ENCODE measurements at places on chromosomes 7 and 10.

GRCh38 chr10:101818872-101819633 lies 809 bp upstream of the OGA start:
- no peak for DNase-seq

GRCh38 chr7:26202019-26202990 lies 760 bp downstream of the CBX3 start:
- no peak for DNase-seq

DNA sequence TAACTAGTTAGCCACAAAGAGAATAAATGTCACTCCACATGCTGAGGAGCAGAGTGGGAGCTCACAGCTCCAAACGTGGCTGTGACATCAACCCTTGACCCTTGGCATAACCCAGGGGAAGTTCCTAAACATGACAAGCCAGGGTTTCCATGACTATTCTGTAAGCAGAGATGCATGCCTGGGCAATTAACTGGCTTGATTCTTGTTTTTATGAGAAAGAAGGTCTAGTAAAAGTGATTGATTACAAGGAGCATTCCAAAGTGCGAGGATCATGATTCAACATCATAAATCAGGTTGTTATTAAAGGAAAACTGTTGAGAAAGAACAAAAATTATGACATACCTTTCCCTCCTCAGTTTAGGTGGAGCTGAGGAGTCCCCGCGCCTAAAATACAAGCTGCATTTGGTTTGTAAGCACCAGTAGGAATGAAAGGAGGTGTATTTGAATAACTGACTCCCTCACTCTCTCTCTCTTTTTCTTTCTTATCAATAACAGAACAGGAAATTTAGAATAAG lies 108.4 kb downstream of the SFMBT2 start:
- DNase-seq = no peak

- no peak for DNase-seq
These were observed 22.1 kb downstream of the TMEM106B start for GRCh38 chr7:12233175-12233574.

- no peak for DNase-seq
These were observed 76.4 kb downstream of the NEURL1 start for GRCh38 chr10:103569896-103570295.

DNA sequence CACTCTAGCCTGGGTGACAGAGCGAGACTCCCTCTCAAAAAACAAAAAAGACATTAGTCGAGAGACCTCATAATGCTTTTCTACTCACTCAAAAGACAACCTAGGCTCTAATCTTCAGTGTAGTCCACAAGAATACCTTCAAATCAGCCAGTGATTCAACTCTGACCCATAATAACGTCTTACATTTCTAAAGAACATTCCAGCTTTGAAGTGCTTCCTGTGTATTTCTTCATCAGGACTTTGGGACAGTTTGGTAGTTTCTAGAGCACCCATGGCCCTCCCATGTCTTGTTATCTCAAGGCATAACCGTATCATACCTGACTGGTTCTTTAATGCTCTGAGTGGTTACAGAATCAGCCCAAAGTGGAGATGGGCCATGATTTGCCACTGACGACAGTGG lies 221.3 kb downstream of the SKIDA1 start:
- no peak for DNase-seq

All from EL (cell line).